Left colon (tissue), 2 donors: ENCODE measurements at places on chromosomes 11 and 22. TPM values are rescaled to one million over a fixed set of nuclear protein-coding genes. Genes with fewer than 3 reads are reported as not detected.

DNA sequence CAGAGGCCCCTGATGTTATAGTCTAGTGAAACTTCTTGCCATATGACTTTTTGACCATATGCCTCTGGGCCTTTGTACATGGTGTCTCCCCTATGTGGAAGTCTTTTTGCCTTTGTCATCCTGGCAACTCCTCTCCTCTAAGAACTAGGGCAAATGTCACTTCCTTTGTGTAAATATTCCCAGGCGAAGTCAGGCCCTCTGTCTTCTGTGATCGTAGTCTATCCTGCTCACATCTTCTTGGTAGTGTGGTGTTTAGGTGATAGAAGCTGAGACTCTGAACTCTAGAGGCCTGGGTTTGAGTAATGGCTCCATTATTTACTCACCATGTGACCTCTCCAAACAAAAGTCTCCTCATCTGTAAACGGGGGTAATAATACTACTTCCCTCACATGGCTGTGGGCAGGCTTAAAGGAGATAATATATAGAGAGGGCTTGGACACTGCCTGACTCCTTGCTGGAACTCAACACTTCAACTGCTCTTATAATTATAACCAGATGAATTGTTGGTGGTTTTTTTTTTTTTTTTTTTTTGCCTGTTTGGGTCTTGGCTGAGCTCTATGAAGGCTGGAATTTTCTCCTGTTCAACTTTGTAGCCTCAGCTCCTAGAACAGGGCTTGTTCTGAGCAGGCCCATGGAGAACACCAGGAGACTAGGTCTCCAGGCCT lies 43.8 kb downstream of the INSC start:
- no peak for DNase-seq

GRCh38 chr11:57680552-57680874 lies 12.6 kb downstream of the ZDHHC5 start:
- no peak for DNase-seq

GRCh38 chr11:71986131-71986530 lies 12.6 kb upstream of the IL18BP start:
- no peak for DNase-seq

DNA sequence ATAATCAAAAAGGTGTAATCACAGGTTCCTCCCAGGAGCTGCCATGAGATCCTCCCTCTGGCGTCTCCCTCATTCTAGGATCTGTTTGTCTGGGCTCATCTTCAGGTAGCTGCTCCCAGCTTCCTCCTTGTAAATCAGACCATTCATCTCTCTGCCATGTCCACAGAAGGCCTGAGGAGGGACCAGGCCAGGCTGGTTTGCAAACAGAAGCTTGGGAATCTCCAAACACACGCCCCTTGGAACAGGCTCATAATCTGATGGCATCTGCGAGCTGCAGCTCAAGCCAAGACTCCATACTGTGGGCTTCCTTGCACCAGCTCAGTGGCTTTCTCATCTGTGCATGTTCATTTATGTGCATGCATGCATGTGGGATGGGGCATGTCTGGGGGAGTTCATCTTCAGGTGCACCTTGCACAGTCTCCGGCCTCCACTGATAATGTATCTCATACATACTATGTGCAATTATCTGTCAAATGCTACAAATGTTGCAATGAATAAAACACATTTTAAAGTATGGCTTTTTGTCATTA lies 134.9 kb downstream of the NXPE2 start:
- DNase-seq, result no peak

DNA sequence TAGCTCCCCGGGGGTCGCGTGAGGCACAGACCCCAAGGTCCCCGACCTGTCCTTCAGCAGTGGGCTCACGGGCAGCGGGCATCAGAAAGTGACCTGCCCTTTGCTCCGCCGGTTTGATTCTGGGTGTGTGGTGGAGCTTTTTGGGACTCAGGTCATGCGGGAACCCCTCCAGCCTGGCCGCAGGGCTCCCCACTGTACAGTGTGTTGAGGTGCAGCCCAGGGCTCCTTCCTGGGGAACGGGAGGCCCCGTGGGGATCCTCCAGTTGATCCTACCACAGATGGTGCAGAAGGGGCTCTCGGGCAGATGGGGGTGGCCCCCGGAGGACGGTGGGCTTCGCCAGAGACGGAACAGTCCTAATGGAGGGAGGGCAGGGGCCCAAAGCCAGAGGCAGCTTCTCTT lies 24.2 kb downstream of the MUC6 start:
- no peak for DNase-seq

- no peak for DNase-seq
Observed at GRCh38 chr11:45031912-45032519, 81.3 kb upstream of the TP53I11 start.

DNA sequence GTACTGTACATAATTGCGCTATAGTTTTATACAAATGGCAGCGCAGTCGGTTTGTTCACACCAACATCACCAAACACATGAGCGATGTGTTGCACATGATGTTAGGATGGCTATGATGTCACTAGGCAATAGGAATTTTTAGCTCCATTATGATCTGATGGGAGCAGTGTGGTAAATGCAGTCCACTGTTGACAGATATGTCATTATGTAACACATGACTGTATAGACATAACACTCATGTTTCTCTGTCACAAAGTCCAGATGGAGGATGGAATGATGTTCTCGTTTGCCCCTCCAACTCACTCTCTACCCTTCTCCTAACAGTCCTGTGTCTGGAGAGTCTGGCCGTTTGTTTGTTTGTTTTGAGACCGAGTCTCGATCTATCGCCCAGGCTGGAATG lies 288.5 kb downstream of the LARGE1 start:
- no peak for DNase-seq

The ALDH3B1 gene
- total RNA-seq, result 20.2 TPM

The APOL4 gene
- total RNA-seq, result 2.4 TPM

- no peak for DNase-seq
Observed at GRCh38 chr11:75240311-75241035, at the start of gene TPBGL. TPBGL (plus strand) TSS chr11:75240774; CDS start chr11:75241050, 276 bp downstream.

DNA sequence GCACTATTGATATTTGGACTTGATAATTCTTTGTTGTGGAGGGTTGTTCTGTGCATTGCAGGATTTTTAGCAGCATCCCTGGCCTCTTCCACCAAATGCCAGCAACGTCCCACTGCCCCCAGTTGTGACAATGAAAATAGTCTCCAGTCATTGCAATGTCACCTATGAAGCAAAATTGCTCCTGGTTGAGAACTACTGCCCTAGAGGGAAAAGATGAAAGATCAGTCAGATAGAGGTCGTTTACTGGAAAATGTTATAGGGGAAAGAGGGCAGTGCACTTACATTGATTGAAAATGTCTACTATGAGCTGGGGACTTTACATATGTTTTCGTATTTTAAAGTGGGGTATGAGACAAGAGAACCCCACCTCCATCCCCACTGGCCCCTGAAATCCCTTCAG lies 77.1 kb upstream of the FAM181B start:
- no peak for DNase-seq

- DNase-seq, result no peak
Observed at GRCh38 chr11:65636108-65637031, 1.5 kb upstream of the SIPA1 start.

The ZPR1 gene
- total RNA-seq, result 28.4 TPM

The RFPL1 gene
- not detected for total RNA-seq

DNA sequence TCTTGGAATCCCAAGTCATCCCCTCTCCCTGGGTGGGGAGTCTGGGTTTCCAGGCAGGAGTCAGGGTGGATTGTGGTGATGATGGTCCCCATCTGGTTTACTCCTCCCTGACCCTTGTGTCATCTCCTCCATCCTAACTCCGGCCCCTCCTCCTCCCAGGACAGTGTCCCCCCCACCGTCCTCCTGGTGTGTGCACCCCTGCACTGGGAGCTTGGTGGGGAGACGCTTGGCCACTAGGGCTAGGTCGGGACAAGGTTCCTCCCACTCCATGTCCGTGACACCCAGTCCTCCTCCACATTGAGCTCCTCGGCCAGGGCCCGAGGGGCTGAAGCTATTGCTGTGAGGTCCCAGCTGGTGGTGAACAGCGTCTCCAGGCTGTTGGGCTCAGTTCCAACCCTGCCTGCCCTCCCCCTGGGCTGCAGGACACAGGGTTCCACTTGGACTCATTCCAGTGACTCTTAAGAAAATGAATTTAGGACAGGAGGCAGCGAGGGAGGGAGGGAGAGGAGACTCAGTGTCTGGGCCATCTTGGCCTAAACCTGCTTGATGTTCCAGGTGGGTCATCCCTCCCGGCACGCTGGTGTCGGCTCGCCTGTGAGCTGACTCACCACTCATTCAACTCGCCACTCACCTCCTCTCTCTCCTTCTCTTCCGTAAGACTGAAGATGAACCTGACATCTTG lies 433.2 kb downstream of the TBC1D22A start:
- no peak for DNase-seq

DNA sequence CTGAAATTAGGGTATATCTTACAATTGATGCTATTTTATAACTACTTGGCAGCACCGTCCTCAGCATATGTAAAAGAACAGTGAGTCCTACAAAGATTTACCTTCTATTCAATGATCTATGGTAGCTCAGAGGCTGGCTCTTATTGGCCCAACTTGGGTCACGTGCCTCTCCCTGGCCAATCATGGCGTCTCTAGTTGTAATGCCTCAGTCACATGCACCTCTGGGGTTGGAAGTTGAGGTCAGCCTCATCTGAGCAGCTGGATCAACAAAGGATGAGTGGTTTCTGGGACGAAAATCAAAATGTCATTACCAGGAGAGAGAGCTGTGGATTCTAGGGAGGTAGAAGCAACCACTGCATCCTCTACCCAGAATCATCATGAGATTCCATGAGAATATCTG lies 22.9 kb upstream of the ASPHD2 start:
- no peak for DNase-seq

DNA sequence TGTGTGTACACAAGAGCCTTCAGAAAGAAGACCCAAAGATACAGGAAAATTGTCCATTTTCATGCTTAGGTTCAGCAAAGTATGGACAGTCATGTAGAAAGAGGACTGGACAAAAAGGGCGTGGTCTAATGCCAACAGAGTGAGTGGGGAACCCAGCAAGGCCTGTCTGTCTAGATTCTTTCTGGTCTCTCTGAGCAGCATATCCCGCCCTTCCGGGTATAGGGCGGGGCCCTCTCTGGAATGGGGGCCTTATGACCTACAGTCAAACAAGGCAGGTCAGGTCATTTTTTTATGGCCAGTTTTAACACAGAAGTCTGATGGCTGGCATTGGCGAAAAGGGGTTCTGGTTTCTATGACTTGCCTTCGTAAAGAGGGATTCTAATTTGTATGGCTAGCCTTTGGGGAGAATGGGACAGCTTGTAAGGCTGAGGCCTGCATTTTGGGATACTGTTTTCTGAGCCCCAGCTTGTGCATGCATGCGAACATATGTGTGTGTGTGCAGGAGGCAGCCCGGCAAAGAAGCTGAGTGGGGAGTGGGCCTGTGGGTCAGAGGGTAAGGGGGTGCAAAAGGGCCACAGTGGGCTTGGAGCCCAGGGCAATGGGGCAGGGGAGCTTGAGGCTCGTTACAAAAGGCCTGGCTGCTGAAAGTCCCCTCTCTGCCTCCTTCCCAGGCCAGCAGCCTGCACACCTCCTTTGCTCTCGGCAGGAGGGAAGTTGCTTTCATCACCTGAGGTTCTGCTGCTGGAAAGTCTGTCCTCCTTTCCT lies 130.5 kb upstream of the B3GAT1 start:
- DNase-seq, result peak; percentile 52

The BIK gene
- total RNA-seq, result 22.6 TPM

The OR51M1 gene
- not detected for total RNA-seq

DNA sequence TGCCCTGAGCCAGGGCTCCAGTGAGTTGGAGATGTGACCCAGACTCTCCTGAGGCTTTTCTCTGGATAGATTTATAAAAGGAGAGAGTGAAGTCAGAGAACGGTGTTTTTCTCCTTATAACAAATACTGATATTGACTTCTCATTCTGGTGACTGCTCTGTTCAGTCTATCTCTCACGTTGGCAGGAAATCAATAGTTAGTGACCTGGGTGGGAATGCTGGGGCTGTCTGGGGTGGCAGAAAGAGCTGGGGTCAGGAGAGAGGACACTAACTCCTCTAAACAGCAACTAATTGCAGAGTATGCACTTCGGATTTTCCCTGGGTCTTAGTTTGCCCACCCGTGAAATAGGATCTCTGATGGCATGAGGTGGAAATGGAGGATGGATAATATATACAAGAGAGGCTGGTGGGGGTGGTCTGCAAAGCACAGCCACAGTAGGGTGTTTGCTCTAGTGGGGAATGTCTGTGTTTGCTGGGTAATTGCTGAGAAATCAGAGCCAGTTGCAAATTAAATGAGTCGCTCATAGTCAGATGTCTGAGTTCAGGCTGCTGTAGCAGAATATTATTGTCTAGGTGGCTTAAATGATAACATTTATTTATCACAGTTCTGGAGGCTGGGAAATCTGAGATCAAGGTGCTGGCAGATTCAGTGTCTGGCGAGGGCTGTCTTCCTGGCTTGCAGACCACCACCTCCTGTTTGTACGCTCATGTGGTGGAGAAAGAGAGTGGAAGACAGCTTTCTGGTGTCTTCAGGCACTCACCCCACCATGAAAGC lies 167.8 kb downstream of the MYO18B start:
- DNase-seq, result no peak

GRCh38 chr11:87740968-87741367 lies 434.3 kb downstream of the RAB38 start:
- peak; percentile 3 for DNase-seq

- DNase-seq, result peak; percentile 78
Observed at GRCh38 chr22:20268279-20269012, at the start of gene RTN4R. RTN4R (minus strand) TSS chr22:20268318; CDS start chr22:20268092, 226 bp downstream.

- DNase-seq, result no peak
Observed at GRCh38 chr22:46897246-46897623, 134.8 kb downstream of the TBC1D22A start.

GRCh38 chr11:2207212-2207611 lies 35.6 kb upstream of the TH start:
- peak; percentile 10 for DNase-seq

- DNase-seq, result peak; percentile 81
Observed at GRCh38 chr11:84714316-84714780, 912.8 kb downstream of the DLG2 start.

GRCh38 chr11:69003866-69004367 lies 9.1 kb downstream of the MRGPRF start:
- DNase-seq, result no peak

The MMP27 gene
- not detected for total RNA-seq

DNA sequence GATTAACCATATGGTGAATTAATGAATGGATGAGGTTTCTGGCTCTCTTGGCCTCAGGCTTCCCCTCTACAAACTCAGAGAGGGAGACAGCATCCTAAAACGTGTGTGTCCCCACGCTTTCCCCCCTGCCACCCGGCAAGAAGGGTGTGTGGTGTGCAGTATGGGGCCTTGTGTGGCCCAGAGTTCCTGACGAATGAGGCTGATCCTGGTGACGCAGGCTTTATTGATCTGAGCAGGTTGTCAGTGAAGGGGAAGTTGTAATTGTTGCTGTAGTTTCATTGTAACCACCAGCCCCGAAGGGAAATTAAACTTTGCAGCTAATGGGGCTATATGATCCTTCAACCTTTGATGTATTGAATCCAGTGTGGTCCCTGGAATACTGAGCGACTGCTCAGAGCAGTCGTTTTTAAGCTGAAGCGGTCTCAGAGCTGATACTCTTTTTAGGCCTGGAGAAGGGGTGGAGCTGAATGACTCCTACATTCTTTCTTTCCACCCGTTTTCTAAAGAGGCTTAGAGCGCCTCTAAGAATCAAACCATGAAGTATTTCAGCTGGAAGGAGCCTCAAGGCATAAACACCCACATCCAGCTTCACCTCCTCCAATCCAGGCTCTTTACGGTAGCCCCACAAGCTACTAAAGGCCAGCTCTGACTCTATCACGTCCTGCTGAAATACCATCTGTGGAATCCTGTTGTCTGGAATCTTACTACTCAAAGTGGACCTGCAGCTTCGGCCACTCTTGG lies 284.7 kb downstream of the MIAT start:
- DNase-seq, result no peak

GRCh38 chr22:42830161-42830560 lies 26.9 kb downstream of the ARFGAP3 start:
- DNase-seq, result no peak

The CASP5 gene
- total RNA-seq, result 107 TPM

GRCh38 chr11:120130991-120131760 lies 6.7 kb downstream of the TRIM29 start:
- DNase-seq, result peak; percentile 20
